Activated CD4-positive, alpha-beta T cell treated with anti-CD3 and anti-CD28 coated beads, Interleukin-2, amount 50 U/mL, for 16 hours (primary cell): ENCODE measurements at places on chromosomes 5 and 9.

DNA sequence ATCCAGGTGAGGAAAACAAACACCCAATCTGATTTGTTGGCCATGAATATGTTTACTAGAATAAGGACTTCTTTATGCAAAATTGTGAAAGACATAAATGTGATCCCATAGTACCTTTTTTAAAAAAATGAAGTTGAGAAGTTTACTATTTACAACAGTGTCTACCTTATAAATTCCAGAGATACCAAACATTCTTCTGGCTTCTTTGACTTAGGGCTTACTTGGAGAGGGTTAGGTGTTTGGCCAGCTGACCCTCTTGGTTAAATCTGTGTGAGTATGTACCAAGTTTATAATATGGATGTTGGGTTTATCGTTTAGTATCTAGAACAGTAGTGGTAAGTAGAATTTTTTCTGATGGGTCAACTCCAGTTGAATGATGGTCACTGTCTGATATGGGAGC, 212.3 kb downstream of the DOCK8 start:
- no peak for DNase-seq

DNA sequence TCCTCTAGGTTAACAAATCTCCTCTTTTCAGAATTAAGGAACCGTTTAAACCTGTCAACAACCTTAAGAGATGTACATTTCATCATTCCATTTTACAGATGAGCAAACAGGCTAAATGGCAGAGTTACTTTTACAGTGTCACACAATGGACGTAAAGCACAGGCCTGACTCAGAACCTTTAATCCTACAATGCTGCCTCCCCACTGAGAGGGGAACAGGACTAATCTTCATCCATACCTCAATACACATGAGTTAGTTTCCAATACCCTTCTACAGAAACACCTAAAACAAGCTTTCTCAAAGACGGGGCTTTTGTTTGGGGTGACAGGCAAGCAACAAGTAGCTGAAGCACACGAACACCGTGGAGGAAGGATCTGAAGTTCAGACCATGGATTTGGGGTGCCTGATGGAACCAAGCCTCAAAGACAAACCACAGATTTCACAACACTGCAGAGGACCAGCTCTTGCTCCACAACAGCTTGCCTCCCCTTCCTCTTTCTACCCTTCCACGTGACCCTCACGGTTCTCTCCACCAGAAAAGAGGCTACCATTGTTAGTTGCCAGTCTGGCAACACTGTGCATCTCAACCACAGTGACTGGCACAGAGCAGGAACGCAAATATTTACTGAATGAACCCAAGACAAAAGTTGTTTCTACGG, 1.8 kb downstream of the RNF130 start:
- DNase-seq = no peak

- DNase-seq = no peak
These were observed 88.2 kb upstream of the ANKRD55 start for GRCh38 chr5:56321236-56321881.

- DNase-seq = no peak
These were observed 3.6 kb downstream of the BBLN start for GRCh38 chr9:128163523-128164306.

DNA sequence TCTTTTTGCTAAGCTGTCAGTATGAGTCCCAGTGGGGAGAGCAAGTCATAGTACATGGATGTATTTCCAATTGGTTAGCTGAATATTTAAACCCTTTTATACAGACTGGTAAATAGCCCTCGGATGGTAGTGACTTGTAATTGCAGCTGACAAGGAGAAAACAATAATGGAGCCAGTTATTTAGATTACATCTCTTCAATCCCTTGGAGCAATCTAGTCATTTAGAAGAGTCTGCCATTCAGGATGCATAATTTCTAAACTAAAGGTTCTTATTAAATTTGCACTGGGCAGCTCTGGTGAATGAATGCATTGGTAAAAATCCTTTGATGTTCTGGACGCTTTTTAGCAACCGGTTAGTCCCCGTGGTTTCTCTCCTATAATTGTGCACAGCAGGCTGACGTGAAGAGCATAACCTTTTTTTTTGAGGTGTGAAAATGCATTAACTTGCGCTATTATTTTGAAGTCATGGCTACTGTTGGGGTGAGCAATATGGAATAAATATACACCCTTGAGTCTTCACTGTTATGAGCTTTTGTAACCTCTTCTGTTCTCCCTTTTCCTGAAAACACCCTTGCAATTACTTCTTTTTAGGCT, 158.6 kb upstream of the CD180 start:
- DNase-seq = no peak

- DNase-seq = no peak
These were observed 7.9 kb upstream of the CER1 start for GRCh38 chr9:14730461-14730898.

DNA sequence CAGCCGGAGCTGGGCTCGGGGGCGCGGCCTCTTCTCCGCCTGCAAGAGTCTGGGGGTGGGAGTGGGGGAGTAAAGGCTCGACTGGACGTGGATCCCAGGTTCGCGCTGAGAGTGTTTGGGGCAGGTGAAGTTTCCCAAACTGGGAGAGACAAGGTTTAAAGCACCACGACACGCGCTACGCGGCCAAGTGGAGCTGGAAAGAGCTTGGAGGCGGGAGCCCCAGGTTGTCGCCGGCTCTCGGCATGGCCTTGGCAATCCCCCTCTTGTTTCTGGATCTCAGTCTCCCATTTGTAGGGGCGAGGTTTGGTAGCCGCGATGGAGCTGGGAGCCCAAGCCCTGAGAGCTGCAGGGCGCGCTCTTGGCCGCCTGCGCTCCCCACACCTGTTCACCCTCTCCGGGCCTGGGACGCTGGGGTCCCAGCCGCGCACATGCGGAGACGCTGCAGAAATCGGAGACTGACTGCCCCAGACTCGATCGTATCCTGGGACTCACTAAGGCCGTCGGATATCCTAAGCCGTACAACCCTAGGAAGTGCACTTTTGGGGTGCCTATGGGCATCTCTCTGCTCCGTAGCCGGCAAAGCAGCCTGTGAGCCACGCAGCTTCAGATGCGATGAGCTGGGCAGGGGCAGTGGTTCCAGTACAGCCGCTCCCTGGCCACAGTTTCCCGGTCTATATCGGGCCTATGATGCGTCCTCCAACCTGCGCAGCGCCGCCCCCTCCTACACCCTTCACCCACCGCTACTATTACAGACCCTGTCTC, 937 bp downstream of the TMOD1 start:
- no peak for DNase-seq

DNA sequence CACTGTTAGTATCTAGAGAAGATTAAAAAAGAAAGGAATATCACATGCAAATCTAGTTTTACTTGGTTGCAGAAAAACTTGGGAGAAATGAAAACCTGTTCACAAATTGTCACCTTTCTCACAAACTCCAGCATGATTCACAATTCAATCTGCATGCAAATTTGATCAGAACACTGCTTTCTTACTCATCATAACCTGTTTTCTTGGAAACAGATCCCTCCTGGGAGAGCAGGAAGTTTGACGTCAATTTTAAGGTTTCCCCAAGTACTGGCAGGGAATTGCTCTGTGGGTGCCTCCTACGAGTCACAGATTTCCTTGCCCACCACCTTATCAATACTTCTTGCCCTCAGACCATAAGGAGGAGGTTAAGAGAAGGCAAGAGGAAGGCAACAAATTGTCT, 30.2 kb upstream of the HTR4 start:
- no peak for DNase-seq

DNA sequence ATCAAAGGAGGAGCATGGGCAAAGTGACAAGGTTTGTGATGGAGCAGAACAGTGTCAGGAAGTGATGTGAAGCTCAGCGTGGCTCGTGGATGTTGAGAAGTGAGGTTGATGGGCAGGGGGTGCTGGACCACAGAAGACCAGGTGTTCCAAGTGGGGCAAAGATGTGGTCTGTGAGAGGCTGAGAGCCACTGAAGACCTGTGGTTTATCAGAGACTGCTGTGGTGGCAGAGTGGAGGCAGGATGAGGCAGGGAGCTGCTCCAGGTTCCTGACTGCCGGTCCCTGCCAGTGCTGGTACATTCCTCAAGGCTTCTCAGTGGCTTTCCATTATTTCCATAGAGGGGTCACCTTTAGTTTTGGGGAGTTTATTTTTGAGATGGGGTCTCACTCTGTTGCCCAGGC, 19.1 kb downstream of the PALM2AKAP2 start:
- DNase-seq = no peak

DNA sequence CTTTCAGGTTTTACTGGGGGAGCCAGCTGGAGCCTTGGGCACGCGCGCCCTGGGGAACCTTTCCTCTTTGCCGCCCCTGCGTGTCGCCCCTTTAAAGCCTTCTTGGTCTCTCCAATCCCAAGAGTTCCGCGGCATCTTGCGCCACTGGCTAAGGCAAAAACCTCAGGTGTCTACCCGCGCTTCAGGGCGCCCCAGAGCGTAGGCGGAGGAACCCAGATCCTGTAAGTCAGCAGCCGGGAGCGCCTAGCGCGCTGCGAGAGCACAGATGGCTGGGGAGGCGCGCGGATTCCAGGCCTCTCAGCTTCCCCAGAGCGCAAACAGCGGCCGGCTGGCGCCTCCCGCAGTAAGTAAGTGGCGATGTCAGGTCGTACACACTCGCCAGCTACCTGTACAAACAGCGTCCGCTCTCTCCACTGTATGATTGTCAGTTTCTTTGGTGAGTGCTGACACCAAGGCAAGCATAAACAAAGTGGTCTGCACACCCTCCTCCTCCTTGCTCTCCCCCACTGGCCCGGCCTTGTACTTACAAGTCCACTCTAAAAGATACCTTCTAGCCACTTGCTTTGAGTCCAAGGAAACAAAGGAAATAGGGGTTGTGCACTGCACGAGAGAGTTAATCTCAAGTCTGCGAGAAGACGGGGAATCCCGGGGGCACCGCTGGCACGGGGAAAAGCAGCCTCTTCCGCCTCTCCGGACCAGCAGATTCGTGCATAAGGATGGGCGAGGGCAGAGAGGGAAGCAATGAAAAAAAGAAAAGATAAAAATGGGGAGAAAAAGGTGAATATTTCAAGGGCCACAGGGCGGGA, 2.9 kb downstream of the HTR1A start:
- no peak for DNase-seq

- no peak for DNase-seq
These were observed 273.2 kb downstream of the RAB3C start for GRCh38 chr5:58855851-58856739.

DNA sequence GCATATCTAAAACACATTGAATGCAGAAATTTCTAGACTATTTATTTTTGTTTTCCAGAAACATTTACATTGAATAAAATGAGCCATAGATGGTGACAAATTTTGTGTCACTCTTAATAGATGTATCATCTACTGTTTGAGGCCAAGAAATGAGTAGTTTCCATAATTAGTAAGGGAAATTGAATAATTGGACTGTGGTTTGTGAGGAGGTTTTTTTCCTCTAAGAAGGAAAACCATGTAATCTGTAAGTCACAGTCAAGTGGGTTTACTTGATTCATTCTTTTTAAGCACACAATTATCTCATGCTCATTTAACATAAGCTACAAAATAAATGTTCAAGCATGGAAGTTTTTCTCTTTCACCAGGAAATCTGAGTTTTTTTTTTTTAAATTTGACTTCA, 876.4 kb downstream of the NR2F1-AS1 start:
- DNase-seq = no peak

DNA sequence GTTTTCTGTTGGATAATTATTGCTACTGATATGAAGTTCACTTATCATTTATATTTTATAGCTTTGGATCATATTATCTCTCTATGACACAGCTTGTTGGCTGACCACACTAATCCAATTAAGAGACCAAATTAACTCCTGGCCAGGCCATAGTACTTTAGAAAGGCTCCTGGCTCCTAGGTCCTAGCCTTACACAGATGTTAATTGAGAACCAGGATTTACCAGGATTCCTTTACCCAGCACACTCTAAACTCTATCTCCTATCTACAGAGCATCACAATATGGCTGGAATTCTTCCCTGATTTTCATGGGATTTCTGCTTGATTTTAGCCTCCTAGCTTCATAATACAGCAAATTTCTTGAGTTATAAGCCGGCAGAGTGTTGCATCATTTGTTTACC, 80.3 kb downstream of the SLCO6A1 start:
- no peak for DNase-seq

DNA sequence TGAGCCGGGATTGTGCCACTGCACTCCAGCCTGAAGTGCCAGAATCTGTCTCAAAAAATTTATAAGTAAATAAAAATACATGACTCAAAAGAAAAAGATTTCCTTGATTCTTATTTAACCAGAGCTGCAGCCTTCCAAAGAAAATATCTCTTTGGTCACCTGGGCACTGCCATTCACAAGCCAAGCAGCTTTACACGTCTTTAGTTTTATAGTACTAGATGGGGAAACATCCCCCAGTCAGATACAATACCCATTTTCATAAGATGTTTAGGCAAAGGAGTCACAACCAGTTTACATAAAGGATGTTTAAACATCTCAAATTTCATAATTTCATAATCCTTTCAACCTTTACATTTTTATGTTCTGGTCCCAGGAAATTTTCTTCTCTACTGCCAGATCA, 13.7 kb upstream of the OXCT1 start:
- DNase-seq = no peak

- no peak for DNase-seq
These were observed 18.1 kb upstream of the RNF145 start for GRCh38 chr5:159227452-159227851.

- no peak for DNase-seq
These were observed 54.0 kb downstream of the FOXD1 start for GRCh38 chr5:73394610-73395009.

DNA sequence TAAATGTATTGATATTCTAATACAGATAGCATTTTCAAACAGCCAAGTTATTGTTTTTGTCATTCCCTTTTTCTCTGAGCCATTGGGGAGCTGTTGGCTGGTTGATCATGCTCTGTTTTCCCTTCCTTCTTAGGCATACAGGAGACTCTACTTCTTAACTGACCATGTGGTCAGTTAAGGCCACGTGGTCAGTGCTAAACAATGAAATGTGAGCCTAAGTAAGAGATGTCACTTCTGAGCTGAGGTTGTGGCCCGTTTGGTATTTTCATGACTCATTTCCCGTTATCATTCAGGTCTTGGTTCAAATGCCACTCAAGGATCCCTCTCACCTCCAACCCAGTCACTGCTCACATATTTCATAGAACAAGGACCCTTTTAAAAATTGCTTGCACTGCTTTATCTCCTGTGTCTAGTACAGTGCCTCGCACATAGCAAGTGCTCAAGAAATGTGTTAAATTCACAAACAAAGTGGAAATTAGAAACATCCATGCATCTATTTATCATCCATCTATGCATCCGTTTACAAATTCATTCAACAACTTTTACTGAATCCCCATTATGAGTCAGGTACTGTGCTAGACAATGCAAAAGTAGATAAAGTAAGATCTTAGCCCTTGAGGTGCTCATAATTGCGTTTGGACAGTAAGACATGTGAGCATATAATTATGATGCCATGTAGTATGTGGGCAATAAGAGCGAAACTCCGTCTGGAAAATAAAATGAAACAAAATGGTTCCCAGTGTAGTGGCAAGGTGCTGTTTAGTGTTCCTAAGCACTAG, 50.7 kb downstream of the ARRDC3 start:
- peak; percentile 82 for DNase-seq

GRCh38 chr5:142530904-142531303, 155.0 kb downstream of the FGF1 start:
- no peak for DNase-seq

DNA sequence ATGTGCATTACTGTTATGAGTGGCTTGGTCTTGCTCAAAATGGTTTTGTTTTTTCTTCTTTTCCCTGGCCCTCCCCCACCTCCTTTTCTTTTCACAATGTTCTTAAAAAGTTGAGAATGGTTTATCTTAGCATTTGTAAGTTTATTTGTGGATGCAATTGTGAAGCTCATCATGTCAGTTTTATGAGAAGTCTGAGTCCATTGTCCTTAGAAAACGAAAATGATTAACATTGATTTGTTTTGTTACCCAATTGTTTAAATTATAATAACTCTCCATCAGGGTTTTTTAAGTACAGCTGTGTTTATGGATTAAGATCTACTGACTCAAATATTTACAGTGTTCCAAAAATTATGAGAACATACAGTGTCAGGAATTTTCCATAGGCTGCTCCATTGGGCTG, 511.3 kb upstream of the PAPPA start:
- no peak for DNase-seq
